Myocyte (in vitro differentiated cells): ENCODE measurements at places on chromosomes 7 and 10.
A peak's percentile ranks its signal among the peaks of the same experiment; 100 is the strongest.

DNA sequence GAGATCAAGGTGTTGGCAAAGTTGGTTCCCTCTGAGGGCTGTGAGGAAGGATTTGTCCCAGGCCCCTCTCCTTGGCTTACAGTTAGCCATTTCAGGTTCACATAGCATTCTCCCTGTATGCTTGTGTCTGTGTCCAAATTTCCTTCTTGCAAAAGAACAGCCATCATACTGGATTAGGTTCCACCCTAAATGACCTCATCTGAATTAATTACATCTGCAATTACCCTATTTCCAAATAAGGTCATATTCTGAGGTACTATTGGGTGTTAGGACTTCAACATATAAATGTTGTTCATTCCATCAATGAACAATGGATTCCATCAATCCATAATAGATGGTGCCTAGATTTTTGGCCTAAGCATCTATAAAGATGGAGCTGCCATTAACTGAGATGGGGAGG, 16.2 kb upstream of the LRRC17 start:
- no peak for DNase-seq

DNA sequence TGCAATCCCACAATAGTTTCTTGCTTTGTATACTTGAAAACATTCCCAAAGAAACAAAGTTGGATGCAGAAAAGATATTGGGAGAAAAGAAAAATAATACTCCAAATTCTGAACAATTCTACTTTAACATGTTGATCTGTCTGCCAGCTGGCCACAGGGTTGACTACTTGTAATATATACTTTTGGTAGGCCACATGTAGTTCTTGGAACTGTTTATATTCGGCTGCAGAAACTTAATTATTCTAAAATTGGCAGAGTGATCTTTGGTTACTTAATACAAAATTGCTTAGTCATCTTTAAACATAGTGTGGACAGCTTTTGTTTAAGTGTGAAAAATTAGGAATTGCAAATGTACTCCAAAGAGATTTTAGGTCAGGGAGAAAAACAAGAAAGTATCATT, 76.0 kb downstream of the CALD1 start:
- DNase-seq: no peak

- no peak for DNase-seq
Observed at GRCh38 chr7:18518555-18518954, 23.0 kb downstream of the HDAC9 start.

- peak; percentile 94 for DNase-seq
Observed at GRCh38 chr10:69408318-69409175, 8.2 kb downstream of the TACR2 start.

GRCh38 chr10:54710918-54711317, 90.1 kb downstream of the PCDH15 start:
- no peak for DNase-seq

DNA sequence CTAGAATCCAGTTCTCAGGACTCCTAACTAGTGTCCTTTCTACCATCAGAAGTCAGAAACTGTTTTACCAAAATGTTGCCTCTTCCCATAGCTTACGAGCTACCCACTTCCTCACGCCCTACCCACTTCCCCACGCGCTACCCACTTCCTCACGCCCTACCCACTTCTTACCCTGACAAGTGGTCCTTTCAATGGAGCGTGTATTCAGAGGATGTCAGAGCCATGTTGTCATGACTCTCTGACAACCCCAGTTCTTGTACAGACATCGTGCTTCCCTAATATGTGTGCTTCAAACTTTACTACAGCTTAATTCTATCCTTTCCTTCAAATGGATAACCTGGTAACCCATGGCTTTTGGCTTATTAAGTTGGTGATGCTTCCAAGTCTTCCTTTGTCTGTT, 84.8 kb upstream of the PHF14 start:
- no peak for DNase-seq

GRCh38 chr7:154575497-154575896, 427.4 kb downstream of the PAXIP1 start:
- DNase-seq: no peak

- no peak for DNase-seq
Observed at GRCh38 chr10:6170638-6171037, 32.1 kb upstream of the PFKFB3 start.

DNA sequence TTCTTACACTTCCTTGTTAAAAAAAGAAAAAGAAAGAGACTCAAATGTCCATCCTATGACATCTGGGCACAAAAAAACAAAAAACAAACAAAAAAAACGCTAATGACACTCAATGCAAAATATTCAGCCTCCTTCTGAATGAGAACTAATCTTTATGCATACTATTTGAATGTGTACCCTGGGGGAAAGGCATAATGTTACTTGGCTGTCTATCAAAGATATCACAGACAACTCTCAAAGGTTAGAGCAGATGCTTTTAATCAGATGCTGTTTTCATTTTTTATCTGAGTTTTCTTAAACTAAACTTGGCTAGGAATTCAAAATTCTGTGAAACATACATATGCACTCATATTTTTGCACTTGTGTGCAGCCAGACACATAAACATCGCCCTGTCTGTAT, 745.8 kb downstream of the CNTNAP2 start:
- no peak for DNase-seq
